ENCODE measurements at places on chromosomes 11 and 22.

GRCh38 chr11:74492084-74492483 is 1.4 kb downstream of the LIPT2 start:
- no peak for DNase-seq

DNA sequence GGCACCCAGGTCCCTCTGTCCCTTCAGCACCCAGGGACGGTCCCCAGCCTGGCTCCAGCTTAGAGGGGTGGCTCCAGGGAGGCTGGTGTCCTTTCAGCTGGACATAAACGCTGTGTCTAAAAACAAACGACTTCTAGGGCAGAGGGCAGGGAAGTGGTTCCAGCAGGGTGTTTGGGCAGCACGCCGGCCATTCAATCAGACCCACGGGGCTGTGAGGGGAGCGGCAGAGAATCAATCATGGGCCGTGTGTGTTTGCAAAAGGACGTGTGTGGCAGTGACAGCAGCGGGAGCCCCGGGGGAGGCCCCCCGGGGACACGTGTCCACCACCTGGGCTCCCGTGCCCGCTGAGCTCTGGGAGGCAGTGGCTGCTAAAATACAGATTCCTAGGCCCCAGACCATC is 127.7 kb downstream of the MN1 start:
- DNase-seq, result no peak

DNA sequence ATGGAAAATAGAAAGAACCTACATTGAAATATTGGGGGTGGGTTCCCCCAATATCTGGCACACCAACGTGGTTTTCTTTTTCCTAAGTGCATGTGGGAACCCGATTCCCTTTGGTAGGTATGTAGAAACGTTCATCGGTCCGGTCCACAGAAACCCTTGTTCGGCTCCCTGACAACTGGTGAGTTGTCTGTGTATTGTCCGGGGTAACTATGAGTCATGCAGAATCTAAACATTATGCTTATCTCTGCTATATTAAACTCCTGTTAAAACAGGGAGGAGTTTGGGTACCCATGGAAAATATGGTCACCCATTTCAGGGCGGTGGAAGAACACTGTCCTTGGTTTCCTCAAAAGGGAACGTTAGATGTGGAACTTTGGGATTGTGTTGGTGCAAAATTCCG is 25.1 kb upstream of the ALDH3B2 start:
- DNase-seq, result no peak

DNA sequence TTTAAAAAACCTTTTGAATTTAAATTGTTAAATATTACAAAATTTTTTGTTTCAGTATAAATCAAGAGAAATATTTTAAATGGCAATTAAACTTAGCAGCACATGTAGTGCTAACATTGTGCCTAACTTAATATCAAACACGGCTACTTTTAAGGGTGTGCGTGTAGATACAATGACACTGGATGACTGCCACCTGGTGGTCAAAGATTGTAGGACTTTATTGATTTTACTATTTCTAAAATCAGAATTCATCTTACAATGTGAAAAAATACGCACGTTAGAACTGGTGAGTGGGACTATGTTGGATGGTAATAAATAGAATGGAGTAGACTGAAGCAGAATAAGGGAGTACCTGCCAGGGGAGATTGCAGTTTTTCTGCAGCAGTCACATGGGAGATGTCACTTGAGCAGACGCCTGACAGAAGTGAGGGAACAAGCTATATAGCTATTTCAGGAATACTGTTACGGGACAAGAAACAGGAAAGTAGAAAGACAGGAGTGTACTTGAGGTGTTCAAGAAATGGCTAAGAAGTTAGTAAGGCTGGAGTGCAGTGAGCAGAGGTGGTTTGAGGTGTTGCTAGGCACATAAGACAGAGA is 52.9 kb downstream of the UVRAG start:
- DNase-seq, result no peak

GRCh38 chr11:71298016-71298550 is 45.7 kb upstream of the SHANK2 start:
- no peak for DNase-seq

GRCh38 chr11:46513934-46514342 is 79.9 kb downstream of the AMBRA1 start:
- DNase-seq, result no peak

DNA sequence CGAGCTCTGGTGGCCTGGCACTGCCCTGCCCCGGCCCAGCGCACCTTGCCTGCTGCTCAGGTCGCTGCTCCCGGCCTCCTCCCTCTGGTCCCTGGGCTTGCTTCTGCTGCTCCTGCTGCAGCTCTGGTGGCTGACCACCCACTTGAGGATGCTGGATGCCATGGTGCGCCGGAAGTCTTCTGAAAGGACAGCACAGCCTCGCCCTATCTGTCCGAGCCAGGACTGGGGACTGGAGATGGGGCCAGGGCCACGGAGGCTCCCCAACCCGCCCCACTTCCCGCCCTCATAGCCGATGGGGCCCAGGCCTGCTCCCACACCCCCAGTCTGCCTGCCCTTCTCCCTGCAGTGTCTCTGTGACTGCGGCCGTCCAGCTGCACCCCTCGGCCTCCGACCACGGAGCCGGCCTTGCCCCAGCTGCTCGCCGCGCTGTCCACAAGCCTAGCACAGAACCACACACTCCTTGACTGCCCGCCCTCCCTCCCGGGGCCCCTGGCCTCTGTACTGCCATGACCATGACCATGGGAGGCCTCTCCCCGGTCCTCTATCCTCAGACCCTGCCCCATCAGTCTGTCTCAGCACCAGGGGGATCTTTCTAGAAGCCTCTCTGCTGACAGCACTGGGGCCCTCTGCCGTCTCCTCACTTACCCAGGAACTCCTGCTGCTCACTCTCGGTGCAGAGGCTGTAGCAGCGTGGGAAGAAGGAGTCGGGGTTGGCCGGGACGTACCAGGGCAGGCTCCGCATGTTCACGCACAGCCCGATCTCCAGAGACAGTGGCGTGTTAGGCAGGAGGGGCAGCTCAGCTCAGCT is 12.7 kb downstream of the TTLL8 start:
- no peak for DNase-seq

- DNase-seq, result no peak
Observed at GRCh38 chr22:37101311-37102066, 8.0 kb downstream of the TMPRSS6 start.

GRCh38 chr11:93291110-93291509 is 39.4 kb upstream of the DEUP1 start:
- DNase-seq, result no peak

DNA sequence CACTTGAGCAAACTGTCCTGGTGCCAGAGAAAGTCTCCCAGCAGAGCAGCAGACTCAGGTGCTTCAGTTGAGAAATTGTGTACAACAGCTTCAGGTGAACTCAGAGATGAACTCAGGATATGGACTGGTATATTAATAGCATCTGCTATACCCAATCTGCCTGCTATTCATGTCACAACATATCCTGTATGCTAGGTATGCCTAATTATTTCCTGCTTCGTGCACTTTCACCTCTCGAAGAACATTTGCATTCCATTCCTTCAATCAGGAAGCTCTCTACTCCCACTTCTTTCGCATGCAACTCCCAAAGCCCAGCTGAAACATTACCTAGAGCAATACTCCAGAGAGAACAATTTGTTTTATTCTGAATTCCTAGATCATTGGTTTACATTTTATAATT is 207.7 kb downstream of the KCNA4 start:
- DNase-seq, result no peak

GRCh38 chr11:89177691-89178231 is at the start of gene TYR:
TYR (plus strand) TSS chr11:89177875; CDS start chr11:89177954, 79 bp downstream.
- no peak for DNase-seq

DNA sequence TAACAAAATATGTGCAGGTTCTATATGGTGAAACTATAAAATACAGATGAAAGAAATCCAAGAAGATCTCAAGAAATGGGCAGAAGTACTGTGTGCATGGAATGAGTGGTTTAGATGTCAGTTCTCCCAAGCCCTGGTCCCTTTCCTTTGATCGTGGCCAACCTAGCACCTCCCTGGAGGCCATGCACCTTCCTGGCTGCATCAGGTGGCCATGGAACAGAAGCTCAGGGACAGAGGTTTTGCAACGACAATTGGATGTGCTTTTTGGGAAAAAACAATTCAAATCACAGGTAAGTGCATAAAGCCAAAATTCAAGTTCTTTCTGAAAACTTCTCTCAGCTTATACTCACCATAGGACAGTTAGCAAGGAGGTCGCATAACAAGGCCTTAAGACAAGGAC is 54.0 kb upstream of the SLC22A12 start:
- no peak for DNase-seq

DNA sequence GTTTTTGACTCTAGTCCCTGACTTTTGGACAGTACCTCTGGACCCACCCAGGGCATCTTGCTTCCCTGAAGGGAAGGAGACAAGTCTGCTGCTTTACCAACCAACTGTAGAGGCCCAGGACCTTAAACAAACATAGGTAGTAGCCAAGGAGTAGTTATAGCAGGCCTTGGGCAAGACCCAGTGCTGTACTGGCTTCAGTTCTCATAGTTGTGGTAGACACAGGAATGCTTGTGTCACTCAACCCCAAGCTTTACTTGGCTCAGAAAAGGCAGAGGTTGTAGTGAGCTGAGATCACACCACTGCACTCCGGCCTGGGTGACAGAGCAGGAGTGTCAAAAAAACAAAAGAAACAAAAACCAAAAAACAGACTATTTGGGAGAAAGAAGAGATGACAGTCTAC is 21.3 kb upstream of the OR52M1 start:
- no peak for DNase-seq

DNA sequence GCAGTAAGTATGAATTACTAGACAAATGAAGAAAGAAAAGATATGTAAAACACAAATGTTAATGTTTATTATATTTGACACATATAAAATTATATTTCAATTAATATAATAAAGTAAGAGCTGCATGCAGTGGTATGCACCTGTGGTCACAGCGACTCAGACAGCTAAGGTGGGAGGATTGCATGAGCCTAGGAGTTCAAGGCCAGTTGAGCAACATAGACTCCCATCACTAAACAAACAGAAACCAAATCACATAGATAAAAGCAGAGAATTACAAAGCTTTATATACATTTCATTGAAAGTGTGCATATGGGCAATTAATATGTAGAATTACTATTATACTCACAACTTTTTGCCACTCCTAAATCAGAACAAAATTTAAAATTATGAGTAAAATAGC is 70.0 kb upstream of the HTATIP2 start:
- DNase-seq, result no peak

- no peak for DNase-seq
Observed at GRCh38 chr22:46678785-46679700, 58.9 kb downstream of the GRAMD4 start.

DNA sequence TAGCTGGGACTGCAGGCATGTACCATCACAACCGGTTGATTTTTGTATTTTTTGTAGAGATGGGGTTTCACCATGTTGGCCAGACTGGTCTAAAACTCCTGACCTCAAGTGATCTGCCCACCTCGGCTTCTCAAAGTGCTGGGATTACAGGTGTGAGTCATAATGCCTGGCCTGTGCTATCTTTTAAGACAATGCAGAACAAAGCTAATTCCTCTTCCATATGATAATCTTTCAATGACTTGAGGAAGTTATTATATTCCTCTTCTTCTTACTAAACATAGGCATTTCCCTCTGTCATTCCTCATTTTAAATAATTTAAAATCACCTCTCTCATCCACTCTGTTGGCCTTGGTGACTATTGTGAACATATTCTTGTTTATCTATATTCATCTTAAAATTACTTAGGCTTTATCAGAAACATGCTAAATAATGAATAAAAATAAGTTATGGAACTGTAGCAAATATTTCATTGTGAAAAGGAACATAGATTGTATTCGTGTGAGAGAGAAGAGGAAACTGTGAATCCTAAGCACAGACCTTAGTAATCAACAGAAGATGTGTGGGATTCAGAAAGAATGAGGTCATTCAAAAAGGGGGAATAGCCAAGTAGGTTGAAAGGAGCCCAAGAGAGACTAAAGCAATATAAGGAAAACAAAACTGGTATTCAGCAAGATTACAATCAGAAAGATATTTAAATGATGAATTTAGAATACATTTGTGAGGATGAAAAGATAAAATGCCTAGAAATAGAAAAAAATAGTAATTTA is 269.4 kb downstream of the TTC28 start:
- DNase-seq, result no peak

DNA sequence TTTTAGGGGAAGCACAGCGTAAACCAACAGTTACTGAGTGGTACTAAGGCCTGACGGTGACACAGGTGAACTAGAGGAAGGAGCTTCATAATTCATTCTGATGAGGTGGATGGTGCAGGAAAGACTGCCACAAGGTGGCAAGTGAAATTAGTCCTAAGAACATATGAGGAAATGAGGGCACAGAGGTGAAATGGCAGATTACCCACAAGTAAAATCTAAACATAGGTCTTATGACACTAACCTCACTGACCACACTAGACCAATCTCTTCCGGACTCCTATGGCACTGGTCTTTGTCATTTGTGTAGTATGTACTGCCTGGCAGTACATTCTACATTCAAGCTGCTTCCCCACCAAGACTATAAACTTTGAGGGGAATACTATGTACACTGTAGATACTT is 20.2 kb downstream of the GAB2 start:
- no peak for DNase-seq

- no peak for DNase-seq
Observed at GRCh38 chr11:33926671-33927552, 35.0 kb upstream of the LMO2 start.

DNA sequence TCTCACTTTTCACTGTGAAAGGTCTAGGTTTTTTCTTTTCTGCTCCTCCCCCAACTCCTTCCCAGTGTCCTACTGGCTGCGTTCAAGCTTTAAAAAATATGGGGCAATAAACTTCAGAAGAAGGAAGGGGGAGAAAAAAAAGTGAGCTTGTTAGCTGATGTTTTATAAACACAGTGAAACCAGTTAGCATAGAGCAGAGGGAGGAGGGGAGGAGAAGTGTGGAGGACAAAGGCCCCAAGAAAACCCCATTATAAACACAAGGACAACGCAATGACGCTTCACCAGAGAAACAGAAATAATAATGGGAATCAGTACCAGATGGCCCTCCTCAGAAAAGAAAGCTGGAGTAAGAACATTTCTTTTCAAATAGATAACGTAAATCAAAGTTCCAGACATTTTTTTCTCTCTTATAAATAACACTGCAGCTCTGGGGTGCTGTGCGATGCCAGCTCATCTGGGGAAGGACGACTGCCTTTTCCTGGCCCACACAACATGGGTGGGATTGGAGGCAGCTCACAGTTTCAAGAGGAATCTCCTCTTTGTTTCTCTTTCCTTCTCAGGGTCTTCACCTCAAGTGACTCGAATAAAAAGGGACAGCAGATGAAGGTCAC is 235.4 kb upstream of the NARS2 start:
- DNase-seq, result no peak

GRCh38 chr11:104106136-104106754 is 57.7 kb downstream of the PDGFD start:
- no peak for DNase-seq

All from stimulated activated CD8-positive, alpha-beta memory T cell treated with anti-CD3 and anti-CD28 coated beads, Interleukin-4, amount 100 ng/mL, for 1 hour (primary cell).